Kidney tubule cell (primary cell): ENCODE measurements at places on chromosomes 5 and 9.

- no peak for DNase-seq
These were observed 106.8 kb downstream of the FRMD3 start for GRCh38 chr9:83431101-83432060.

- DNase-seq, result no peak
These were observed 27.8 kb upstream of the CEP120 start for GRCh38 chr5:123451047-123451446.

- no peak for DNase-seq
These were observed 650.0 kb upstream of the SGCD start for GRCh38 chr5:155676967-155677366.

GRCh38 chr5:80068775-80069174, 33.6 kb downstream of the THBS4 start:
- DNase-seq, result no peak

- DNase-seq, result no peak
These were observed 45.2 kb upstream of the IL6ST start for GRCh38 chr5:56039985-56040384.

DNA sequence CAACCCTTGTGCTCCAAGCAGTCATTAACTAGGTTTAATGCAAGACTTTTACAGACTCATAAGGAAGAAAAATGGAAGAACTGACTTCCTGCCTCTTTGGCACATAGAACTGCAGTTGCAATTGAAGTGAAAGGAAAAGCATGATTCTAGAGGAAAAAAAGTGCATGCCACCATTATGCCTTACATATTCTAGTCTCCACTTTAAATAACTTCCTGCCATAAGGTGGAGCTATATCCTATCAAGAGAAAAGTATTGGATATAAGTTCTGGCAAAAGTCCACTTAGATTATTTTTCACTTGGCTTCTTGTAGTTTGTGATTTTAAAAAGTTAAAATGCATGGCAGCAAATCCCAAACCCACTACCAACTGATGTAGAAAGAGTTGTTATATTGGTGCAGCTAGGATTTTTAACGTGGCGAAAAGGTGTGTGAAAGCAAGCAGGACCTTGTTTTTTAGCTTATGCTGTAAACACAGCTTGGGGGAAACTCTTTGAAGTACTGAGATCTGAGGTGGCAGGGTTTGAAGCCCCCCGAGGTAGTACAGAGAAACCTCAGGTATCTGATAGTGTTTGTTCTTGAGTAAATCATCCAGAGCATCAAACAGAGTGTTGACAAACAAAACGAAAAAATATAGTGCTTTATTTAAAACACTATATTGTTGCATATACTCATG, 117.9 kb downstream of the ANXA1 start:
- peak; percentile 15 for DNase-seq

GRCh38 chr5:42810834-42811590, 680 bp downstream of the SELENOP start:
- no peak for DNase-seq

DNA sequence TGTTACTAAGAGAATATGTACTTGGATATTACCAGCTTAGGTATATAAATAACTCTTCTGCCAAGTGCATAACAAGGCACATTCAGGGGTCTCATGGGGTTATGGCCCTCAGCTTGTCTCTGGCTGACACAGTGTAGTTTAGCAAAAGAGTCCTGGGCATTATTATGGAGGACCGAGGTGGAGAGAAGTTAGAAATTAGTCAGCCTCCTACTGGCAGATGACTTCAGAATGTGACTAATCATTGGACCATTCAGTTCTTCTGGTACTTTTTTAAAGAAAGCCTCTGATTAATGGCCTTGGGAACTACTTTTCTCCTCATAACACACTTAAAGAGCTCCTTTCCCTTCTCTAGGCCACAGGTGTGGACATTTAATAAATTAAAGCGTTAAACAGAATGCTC, 178.9 kb downstream of the SH3GL2 start:
- DNase-seq, result peak; percentile 86

- no peak for DNase-seq
These were observed 22.4 kb downstream of the IFNW1 start for GRCh38 chr9:21119093-21119770.

DNA sequence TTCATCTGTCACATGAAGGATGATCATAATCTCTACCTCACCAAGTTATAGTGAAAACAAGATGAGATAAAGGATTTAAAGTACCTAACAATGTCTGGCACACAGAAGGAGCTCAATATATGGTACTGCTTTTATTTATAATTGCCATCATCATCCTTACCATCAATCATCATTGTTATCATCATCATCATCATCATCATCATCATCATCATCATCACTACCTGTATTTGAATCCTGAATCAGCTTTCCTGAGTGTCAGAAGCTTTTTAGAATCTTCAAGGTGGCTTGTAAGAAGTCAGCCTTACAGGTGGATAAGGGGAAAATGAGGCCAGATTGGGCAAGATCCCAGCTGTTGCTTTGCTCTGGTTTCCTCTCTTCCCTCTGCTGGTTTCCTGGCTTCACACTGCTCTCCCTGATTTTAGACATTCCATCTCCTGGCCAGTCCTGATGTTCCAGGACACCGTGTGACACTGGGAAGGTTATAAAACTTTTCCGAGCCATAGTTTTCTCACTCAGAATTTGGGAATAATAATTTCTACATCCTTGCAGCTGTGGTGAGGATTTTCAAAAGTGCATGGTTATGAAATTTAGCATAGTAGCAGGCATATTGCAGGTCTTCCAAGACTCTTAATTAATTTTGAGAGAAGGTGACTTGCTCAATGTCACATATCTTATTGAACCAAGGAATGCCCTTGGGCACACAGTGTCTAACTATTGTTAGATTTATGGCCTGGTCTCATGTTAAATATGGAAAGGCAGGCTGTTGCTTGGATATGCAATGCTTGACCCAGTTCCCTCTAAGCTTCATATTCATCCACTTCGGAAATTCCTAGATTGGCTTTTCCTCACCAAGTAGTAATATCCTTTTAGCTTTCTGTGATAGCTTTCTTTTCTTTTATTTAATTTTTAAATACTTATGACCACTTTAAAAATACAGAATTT, 160.7 kb downstream of the TMEM38B start:
- no peak for DNase-seq

GRCh38 chr5:87121304-87122150, 146.2 kb upstream of the RASA1 start:
- DNase-seq, result peak; percentile 91

DNA sequence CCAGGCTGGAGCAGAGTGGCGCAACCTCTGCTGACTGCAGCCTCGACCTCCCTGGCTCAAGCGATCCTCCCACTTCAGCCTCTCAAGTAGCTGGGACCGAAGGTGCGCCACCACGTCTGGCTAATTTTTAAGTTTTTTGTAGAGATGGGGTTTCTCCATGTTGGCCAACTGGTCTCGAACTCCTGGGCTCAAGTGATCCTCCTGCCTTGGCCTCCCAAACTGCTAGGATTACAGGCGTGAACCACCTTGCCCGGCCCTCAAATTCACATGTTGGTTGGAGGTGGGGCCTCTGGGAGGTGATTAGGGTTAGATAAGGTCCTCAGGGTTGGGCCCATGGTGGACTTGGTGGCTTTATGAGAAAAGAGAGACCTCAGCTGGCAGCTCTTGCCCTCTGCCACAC, 10.1 kb downstream of the LCN12 start:
- no peak for DNase-seq

DNA sequence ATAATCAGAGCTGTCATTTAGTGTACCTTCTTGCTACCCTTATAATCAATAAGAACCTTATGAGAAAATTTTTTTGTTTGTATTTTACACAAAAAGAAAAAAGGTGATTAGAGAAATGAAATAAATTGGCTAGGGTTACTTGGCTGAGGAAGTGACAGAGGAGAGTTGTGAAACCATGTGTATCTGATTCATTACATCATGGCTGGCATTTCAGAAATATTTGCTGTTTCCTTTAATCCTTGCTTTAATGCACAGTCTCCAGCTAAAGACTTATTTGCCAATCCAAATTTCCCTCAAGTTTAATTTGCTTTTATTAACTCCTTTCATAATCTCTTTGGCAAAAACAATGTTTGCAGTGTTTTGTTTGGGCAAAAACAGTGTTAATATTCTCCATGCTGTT, 543.1 kb downstream of the KIF4B start:
- DNase-seq, result no peak

DNA sequence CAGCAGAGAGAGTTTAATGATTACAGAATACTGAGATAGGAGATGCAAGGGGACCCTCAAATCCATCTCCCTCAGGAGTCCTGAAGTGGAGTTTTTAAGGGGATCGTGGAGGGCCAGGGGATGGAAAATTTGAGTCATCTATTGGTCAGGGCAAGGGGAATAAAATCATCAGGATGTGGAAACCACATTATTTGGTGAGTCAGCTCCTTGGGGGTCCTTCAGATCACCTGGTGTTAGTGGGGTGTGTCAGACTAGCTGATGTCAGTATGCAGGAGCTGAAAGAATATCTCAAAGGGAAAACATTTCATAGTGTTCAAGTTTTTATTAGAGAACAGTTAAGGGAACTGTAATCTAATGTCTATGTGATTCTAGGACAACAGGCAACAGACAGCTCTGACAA, 183.0 kb upstream of the FTMT start:
- DNase-seq, result peak; percentile 48

- DNase-seq, result peak; percentile 86
These were observed 18.9 kb upstream of the PDCD6 start for GRCh38 chr5:252546-252945.

DNA sequence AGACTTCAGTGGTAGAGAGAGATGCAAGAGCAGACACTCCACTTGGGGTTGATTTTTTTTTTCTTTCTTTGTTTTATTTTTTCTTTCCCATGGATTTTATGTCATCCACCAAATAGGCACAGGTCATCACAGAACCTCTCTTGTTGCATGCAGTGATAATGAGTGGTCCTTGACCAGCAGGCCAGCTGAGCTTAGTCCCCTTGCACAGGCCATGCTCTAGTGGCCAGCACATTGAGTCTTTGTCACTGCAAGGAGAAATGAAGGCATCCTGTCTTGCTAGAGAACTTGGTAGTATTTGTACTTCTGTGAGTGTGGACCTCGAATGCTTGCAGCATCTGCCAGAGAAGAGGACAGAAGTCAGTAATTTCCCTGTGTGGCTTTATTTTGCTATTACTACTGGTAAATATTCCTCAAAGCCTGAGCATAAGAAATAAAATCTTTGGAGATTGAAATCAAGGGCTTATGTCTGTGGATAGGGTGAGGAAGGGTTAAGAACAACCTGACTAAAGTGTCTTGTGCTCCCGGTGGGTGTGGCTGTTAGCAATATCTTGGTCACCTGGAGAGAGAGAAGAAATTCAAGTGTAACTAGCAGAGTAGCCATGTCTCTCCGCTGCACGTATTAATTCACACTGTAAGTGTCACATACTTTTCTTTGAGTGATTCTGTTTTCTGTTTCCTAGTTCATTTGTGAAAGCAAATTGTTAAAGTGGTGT, 45.3 kb upstream of the NCS1 start:
- DNase-seq, result peak; percentile 59

DNA sequence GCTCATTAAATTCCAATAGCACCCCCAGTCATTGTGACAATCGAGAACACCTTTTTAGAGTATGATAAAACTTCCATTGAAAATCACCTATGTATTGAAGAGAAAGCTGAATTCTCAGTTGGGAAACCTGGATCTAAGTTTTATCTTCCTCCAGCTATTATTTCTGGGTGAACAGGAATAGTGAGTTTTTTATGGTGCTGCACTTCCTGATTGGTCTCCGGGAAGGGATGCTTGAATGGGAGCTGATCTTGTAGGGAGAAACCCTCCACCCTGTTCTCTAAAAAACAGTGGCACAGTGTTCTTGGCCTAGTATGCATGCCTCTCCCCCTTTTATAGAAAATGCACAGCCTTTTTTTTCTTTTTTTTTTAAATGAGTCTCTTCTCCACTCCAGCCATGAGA, 112.2 kb downstream of the ACTBL2 start:
- no peak for DNase-seq

DNA sequence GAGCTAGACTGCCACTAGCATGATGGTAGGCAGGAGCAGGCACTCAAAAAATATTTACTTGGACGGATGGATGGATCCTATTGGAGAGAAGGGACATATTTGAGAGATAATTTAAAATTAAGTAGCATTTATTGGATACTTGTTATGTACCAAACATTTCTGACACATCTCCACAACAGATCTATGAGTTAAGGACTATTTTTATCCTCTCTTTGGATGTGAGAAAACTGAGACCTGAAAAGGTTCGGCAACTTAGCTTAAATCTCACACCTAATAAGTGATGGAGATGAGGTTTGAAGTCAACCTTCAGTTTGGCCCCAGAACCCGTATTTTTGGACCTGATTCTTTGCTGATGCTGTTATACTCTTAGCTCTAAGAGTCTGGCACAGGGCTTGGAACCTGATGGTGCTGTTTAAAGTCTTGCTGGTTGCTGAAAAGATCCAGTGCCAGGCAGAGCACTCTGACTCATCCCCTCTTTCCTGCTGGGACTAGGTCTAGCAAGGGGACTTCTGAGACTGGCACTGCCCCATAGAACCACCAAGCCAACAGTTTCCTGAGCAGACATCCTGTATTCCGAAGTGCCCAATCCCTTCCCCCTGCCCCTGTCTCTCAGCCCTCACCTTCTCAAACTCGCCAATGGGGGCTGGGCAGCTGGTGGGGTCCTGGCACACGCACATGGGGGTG, 15.6 kb downstream of the SPARC start:
- DNase-seq, result peak; percentile 44

- peak; percentile 71 for DNase-seq
These were observed 69.9 kb downstream of the DAPK1 start for GRCh38 chr9:87567571-87567970.

GRCh38 chr9:120109242-120109641, 470.7 kb downstream of the CDK5RAP2 start:
- no peak for DNase-seq

- DNase-seq, result no peak
These were observed 123.1 kb upstream of the PAPPA start for GRCh38 chr9:116030517-116030916.

GRCh38 chr5:140253985-140254384, 48.9 kb downstream of the PFDN1 start:
- DNase-seq, result no peak

GRCh38 chr5:177524941-177525655, 8.3 kb upstream of the DDX41 start:
- no peak for DNase-seq

DNA sequence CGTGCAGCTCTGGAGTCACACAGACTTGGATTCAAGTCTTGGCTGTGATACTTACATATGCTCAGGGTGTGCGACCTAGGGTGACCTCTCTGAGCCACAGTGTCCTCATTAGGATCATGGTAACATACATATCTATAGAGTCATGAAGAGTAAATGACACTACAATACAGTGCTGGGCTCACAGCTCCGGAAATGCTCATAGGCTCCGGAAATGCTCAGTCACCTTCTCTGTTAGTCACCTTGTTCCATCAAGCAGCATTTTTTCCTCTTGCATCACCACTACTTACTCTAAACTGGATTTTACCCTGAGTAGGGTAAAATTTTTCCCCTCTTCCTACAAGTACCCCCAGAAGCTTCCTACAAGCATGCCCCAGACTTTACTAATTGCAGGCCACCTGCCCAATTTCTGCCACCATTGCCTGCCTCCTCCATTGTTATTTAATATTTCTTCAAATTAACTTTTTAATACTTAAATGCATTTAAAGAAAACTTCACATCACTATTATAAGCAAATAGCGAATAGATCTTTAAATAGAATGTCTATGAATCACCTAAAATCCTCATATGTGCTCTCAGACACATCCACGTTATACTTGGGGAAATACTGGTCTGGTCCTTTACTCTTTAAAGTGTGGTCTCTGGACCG, 147.6 kb upstream of the SPRY4 start:
- peak; percentile 85 for DNase-seq

GRCh38 chr5:32583582-32584232, 1.6 kb upstream of the SUB1 start:
- DNase-seq, result no peak
